ENCODE measurements at places on chromosomes 6 and 20.

GRCh38 chr6:147260091-147260490, 55.9 kb downstream of the STXBP5 start:
- DNase-seq: no peak

DNA sequence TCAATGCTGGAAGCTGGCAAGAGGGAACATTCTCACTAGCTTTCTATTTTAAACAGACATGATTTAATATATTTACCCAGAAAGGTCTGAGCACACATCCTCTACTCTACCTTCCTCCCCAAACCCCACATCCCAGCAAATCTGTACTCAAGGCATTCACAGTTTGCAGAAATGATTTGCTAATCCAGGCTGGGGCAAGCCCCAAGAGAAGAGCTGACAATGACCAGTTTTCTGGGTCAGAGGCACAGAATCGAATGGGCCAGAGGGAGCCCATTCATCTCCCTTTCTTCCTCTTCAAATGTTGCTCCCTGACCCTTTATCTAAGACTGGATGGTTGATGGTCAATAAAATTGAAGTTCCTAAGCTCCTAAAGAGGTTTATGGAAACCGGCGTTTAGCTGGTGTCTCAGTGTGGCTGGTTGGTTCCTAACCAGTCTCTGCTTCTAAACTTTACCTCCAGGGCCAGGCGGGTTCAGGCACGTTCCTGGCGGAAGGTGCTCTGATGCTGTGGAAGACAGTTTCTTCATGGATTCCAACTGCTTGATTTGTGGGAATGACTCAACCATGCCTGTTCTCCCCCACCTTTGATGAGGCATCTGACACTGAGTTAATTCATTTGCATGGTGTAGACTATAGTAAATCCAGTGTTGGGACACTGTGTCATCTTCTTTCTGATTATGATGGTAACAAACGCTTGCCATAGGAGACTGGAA, 96.4 kb upstream of the IYD start:
- no peak for DNase-seq

- DNase-seq: no peak
Measured at GRCh38 chr6:45105170-45105820, 222.8 kb upstream of the RUNX2 start.

DNA sequence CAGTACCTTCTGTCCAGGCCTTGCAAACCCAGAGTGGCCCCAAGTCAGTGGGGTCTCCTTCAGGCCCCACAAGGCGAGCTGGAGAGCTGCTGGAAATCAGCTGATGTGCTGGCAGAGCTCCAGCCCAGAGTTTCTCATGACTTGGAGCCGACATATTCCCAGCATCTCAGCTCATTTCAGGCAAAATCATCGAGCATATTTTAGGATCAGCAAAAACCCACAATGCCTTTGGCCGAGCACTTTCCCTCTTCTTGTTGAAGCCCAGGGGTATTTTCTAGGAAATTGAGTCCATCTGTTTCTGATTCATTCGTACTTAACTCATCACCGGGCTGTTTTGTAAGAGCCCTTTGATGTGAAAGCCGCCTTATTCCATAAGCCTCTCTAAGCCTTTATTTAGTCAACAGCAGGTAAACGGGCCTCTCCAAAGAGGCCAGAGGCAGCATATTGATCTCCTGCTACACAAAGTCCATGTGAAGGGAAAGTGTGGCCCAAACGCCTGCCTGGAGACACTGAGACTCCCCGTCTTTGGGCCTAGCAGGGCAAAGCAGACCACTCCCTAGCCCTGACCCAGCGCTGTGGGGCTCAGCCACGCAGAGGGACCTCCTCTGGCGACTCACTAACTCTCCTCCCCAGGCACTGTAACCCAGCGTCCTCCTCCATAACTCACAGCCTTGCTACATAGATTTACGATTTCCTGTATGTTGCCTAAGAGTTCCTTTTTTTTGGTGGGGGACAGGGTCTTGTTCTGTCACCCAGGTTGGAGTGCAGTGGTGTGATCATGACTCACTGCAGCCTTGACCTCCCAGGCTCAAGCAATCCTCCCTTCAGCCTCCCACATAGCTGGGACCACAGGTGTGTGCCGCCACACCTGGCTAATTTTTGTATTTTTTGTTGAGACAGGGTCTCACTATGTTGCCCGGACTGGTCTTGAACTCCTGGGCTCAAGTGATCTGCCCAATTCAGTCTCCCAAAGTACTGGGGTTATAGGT, 12.1 kb upstream of the C20orf203 start:
- no peak for DNase-seq

DNA sequence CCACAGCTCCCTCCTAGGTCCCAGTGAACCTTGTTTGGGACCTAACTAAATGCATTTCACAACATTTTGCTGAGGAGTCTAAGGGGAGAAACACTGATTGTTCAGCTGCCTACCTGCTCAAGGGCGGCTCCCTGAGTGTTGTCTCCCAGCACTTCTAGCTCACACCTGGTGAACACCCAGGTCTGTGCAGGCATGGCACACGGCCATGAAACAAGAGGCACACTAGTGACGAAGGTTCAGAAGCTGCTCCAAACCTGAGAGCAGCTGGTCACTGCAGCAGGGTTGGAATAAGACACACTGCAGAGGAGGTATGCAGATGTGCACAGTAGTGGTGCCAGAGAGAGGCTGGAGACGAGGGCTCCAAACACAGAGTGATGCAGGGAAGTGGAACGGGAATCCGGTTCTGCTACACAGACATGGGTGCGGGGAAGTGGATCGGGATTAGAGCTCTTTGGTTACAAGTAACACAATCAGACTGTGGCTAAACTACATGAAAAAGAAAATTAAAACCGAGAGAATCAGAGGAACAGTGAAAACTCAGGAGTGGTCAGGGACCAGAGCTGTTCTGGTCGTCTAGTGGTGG, 486.1 kb upstream of the CDH4 start:
- DNase-seq: no peak

DNA sequence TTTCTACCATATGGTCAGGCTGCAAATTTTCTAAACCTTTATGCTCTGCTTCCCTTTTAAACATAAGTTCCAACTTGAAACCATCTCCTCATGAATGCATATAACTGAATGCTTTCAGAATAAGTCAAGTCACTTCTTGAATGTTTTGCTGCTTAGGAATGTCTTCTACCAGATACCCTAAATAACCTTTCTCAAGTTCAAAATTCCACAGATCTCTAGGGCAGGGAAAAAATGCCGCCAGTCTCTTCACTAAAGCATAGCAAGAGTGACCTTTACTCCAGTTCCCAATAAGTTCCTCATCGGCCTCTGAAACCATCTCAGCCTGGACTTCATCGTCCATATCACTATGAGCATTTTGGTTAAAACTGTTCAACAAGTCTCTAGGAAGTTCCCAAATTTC, 1011.2 kb upstream of the CITED2 start:
- DNase-seq: no peak

- DNase-seq: no peak
Measured at GRCh38 chr6:23952245-23952644, 173.8 kb upstream of the NRSN1 start.

DNA sequence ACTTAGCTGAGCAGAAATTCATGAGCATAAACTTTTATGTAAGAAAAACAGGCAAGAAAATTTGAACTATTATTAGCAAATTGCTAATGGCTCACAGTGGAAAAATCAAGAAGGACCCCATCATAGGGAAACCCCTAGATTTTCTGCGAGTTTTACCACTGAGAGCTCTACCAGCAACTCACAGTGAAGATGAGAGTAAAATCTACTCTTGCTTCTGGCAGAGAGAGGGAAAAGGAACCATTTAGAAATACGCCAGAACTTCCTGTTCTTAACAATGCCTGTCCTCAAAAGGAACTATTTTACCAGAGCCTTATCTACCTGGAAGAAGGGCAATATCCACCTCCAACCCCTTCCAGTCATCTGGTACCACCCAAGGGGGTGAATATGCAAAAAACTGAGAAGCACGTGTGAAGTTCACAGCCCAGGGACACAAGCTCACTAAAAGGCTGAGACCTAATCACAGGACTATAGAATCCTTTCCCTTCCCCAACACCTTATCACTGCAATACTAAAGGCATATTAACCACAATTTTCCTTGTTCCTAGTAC, 34.4 kb upstream of the ASF1A start:
- DNase-seq: no peak

GRCh38 chr6:106308985-106309384, 16.6 kb downstream of the ATG5 start:
- no peak for DNase-seq

- DNase-seq: no peak
Measured at GRCh38 chr6:26545627-26546026, 7.5 kb downstream of the HMGN4 start.

GRCh38 chr20:12673352-12673751, 335.4 kb upstream of the SPTLC3 start:
- no peak for DNase-seq

- DNase-seq: no peak
Measured at GRCh38 chr6:15793288-15793687, 130.5 kb upstream of the DTNBP1 start.

- no peak for DNase-seq
Measured at GRCh38 chr20:59269411-59270025, 30.9 kb upstream of the EDN3 start.

GRCh38 chr6:127570739-127571389, 6.1 kb upstream of the C6orf58 start:
- DNase-seq: no peak

DNA sequence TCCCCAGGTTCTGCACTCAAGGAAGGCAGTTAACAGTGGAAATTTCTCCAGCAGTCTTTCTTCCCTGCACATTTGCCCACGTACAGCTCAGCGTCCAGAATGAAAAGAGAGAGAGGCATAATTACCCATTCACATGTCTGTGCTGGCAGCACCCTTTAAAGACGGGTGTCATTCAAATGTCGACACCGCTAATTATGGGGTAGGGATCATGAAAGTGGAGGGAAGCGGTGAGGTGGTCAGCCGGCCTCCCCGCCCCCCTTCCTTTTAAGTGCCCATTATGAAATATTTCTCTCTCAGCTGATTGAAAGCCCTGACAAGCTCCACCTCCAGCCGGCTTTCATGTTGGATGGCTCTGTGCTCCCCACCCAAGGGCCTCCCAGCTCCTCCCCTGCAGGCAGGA, 246.1 kb downstream of the BMP7 start:
- DNase-seq: no peak

DNA sequence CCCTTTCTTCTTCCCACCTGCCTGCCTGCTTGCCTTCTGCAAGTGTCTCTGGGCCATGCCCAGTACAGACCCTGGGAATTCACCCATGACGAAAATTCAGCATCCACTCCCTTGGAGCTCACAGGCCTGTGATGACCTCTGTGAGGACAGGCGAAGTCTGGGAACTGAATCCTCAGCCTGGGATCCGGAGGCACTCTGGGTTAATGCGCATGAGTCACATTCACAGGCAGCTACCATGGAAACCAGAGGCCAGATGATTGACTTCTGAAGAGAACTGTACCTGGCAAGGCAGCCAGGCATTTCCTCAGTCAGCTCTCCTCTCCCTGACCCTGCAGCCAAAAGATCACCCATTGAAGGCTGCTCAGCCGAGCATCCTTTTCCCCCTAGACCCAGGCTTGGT, 41.0 kb downstream of the SLC9A8 start:
- DNase-seq: no peak

GRCh38 chr6:1553562-1554083, 56.1 kb upstream of the FOXC1 start:
- DNase-seq: no peak

DNA sequence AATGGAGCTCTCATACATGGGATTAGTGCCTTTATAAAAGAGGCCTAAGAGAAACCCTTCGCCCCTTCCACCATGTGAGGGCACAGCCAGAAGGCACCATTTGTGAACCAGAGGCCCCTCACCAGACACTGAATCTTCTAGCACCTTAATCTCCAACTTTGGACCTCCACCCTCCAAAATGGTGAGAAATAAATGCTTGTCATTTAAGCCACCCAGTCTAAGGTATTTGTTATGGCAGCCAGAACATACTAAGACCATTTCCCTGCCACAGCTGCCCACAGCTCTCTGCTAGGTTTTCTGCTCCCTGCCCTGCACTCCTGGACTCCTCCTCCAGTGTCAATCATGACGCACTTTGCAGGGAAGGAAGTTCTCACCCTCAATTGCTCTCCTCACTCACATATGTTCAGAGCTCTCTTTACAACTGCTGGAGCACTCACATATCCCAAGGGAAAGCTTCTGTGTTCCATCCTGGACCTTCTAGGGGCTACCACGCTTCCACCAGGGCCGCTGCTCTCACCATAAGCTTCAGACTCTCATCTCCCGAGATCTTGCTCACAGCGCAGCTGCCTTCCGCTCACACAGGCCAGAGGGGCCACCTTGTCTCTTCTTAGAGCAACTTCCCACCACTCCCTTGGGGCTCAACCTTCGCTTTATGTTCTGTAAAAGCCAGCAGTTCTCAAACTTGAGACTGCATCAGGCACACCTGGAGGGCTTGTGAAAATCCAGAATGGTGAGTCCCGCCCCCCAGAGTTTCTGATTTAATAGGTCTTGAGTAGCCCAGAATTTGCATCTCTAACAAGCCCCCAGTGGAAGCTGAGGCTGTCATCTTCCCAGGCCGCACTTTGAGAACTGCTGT, 1.6 kb upstream of the LY86 start:
- no peak for DNase-seq

DNA sequence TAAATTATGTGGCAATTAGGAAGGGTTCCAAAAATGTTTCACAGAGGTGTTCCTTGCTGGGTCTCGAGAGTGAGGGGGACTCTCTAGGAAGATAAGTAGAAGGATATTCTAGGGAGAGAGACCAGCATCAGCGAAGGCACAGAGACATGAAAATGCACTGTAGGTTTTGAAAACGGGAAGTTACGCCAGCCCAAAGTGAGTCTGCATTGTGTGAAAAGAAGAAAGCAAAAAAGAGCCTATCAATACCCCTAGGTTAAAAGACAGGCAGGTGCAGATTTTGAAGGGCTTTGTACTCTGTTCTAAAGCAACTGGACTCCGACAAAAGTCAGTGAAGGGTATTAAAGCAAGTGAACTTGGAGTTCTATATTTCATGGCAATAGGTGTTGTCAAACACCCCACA, 25.7 kb upstream of the MRAP2 start:
- DNase-seq: no peak
